ENCODE measurements at places on chromosomes 4 and X.
A peak's percentile ranks its signal among the peaks of the same experiment; 100 is the strongest.

- peak; percentile 47 for DNase-seq
Observed at GRCh38 chr4:110550260-110550659, 72.6 kb downstream of the PITX2 start.

DNA sequence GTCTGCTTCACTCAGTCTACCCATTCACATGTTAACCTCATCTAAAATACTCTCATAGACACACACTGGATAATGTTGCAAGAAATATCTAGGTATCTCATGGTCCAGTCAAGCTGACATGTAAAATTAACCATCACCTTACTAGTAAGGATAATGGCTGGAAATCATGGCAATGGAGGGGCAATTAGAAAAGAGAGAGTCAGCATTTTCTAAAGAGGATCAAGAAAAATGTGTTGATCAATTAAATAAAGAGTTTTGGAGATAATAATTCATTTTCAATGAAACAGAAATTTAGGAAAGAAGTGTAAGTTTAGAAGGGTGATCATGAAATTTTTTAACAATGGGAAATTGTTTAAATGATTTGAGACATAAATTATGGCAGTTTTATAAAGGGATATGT lies 1914.1 kb upstream of the IGFBP7 start:
- no peak for DNase-seq

DNA sequence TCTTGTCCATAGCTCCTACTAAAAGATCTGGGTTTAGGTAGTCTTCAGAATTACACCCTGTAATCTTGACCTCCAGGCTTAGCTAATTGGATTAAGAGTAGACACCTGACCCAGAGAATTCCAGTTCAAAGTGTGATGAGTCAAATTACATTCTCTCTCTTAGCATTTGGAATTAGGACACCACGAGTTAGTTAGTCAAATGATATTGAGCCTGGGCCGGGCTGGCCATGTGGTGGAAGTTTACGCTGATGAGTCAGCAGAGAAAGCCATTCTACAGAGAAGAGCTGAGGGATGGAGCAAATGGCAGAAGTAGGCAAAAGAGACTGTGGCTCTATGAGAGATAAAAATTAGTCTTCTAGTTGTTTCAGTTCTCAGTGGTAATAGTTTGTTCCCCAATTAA lies 31.1 kb downstream of the CEP44 start:
- peak; percentile 74 for DNase-seq

DNA sequence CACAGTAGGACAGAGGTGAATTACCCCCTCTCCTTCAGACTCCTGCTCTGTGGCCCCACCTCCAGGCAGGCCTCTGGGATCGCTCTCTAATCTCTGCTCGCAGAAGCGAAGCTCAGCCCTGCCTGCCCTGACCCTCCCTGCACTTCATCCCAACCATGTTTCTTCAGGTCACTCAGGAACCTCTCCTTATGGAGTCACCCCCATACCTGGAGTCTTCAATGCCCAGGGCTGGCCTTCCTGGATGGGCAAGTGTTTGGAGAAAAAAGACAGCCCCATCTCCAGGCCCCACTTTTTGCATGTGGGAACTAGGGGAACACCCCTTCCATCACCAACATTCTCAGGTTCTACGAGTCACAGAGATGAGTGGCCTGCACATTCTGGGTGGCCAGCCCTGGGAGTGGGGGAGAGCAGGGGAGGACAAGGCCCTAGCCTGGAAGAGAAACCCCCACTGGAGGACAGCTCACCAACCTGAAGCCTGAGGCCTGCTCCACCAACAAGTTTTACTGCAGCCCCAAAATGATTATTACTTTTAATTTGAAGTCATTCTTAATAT lies 90.8 kb downstream of the PPP2R2C start:
- DNase-seq: no peak

DNA sequence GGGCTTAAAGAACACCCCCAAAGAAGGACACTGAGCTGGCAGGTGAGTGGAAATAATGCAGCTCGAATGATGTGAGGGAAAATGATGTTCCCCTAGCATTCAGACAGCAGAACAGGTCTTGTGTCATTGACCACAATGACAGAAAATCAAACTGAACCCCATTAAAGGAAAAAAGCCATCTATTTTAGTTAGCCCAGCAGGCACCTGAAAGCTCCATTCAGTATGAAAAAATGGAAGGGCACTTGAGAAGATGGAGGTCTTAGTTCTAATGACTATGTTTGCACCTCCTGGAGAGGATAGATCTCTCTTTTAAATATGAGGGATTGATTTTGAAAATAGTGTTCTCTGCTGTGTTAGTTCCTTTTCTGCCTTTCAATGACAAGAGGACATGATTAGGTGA lies 323.1 kb downstream of the NKX6-1 start:
- DNase-seq: no peak
